ENCODE measurements at places on chromosomes 5 and 9. TPM values are rescaled to one million over a fixed set of nuclear protein-coding genes. Genes with fewer than 3 reads are reported as not detected.
A peak's percentile ranks its signal among the peaks of the same experiment; 100 is the strongest.

GRCh38 chr5:156126716-156127115 is 200.2 kb upstream of the SGCD start:
- DNase-seq, result no peak
- H3K4me3 ChIP-seq, result no peak overlapping the region
- peaks cover 2% of the 10 kb centered on the region for H3K27me3 ChIP-seq
- H3K27ac ChIP-seq, result no peak overlapping the region
- no peaks in the 10 kb centered on the region for H3K36me3 ChIP-seq

DNA sequence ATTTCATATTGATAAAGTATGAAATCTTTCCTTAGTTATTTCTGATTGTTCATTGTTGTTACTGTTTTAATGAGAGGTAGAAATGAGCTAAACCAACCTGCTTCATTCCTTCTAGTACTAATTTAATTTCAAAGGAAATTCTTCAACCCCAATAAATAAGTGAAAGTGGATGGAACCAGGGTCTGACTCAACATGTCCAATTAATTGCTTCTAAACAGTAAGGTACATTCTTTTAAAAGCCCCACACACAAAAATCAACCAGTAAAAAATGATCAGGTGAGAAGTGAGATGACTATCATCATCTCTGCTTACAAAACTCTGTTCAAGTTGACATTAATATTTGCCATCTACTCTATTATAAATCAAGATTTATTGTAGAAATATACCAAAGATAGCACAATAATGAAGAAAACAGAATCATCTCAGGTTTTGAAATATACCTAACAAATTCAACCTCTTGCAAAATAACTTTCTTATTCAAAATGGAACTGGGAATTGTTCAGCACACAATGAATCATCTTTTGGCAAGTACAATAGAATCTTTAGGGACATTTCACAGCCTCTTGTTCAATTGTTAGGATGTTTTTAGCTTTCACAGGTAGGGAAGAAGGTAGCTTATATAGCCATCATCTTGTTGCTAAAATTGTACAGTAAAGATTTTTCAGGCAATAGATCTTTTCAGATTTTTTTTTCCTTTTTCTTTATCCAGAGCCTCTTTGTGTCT is 114.5 kb downstream of the RPS23 start:
- H3K27ac ChIP-seq, result no peak overlapping the region
- H3K27me3 ChIP-seq, result no peaks in the 10 kb centered on the region
- H3K4me1 ChIP-seq, result peaks cover 8% of the 10 kb centered on the region

DNA sequence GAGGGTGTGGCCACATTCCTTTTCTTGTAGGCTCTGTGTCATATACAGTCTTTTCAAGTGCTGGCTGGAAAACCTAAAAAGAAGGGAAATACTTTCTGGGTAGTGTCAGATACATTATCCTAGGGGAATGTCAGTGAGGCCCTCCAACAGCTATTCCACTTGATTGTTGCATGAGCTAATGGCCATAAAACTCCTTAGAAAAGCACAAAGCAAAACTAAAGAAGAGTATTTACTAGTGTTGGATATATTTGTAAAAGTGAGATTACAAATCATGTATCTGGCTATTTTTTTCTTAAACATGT is 829 bp downstream of the ANXA1 start:
- no peaks in the 10 kb centered on the region for H3K27me3 ChIP-seq
- peaks cover 79% of the 10 kb centered on the region for H3K4me1 ChIP-seq
- peak overlapping the region; percentile 93 for H3K27ac ChIP-seq
- H3K36me3 ChIP-seq, result peaks cover 6% of the 10 kb centered on the region
- DNase-seq, result no peak
- H3K4me3 ChIP-seq, result peak overlapping the region; percentile 71

The SLC6A18 gene
- not detected for total RNA-seq

The SYNPO gene
- total RNA-seq, result 0.22 TPM

DNA sequence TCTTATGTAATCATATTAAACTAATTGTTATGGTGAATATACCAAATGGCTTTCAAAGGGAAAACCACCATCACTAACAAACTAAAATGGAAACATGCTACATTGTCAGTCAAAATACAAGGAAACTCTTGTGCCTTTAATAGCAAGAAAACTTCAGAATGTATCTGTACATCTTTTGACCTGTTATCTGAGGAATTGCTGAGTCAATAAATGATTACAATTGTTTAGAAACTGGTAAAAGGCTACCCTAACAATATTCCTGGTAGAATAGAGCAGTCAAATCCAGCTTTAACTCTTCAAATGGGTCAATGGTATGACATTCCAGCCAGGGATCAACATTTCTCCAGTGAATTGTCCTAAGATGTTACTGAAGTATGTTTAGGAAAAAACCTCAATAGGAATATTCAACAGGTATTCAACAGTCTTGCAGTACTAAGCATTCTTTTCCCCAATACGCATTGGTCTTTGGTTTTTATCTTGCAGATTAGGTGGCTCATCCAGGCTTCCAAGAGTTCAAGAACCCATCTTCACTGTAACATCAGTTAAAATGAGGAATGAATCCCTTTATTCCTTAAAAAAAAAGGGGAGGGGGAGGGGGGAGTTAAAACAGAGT is 52.4 kb downstream of the CSNK1A1 start:
- H3K4me1 ChIP-seq, result no peaks in the 10 kb centered on the region
- H3K27ac ChIP-seq, result no peak overlapping the region
- no peaks in the 10 kb centered on the region for H3K27me3 ChIP-seq
- H3K36me3 ChIP-seq, result peaks cover 33% of the 10 kb centered on the region

DNA sequence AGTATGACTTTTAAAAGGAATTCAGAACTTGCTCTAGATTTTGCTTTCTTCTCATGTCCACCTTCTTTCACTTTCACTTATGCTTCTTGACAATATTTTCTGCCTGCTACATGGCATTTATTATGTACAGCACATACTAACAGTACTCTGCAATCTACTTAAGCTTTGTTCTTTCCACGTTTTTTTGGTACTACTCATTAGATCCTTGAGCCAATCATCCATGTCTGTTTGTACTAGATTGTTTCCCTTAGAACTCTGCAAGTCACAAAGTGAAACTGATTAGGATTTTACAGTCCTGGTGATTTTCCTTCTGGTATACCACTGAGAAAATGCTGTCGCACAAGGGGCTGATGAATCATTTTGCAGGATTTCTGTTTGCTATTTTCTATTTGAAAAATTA is 78.3 kb downstream of the PARP8 start:
- H3K27me3 ChIP-seq, result no peaks in the 10 kb centered on the region
- peak overlapping the region; percentile 73 for H3K4me3 ChIP-seq
- DNase-seq, result no peak
- peaks cover 66% of the 10 kb centered on the region for H3K4me1 ChIP-seq

The SERF1A gene
- total RNA-seq, result 6.8 TPM

The PCDHB9 gene
- total RNA-seq, result not detected

The CER1 gene
- total RNA-seq, result not detected

The SLC24A2 gene
- not detected for total RNA-seq

DNA sequence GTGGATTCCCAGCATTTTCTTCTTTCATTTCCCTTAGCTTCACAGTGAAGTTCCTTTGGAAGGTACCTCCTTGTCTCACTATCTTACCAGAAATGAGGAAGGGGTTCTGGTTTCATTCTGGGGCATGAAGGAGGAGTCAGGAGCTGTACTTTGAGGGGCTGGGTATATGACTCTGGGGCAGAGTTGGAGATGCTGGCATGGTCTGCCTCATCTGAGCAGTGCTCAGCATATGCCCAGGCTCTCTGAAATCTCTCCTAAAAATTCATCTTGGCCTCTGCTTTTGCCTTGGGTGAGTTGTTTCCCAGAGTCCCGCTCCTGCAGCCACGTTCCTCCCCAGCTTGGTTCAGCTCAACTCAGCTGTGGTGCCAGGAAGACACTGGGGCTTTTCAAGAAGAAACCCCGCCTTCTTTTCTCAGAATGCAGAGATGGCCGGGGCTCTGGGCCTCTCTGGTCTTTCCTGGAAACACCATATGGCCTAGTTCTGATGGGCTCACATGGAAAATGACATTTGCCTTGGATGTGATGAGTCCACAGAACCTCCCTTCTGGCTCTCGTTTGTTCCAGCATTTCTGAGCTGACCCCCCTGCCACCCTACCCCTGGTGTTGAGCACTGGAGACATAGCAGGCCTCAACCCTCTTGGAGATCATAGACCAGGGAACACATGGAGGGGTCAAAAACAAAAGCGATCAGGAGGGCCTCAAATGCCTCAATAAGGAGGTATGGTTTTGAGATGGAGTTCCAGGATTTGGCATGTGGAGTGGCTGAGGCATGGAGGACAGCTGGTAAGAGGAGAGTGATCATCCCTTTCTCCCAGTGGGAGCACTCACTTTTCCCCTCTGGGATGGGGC is 12.0 kb upstream of the TGFBR1 start:
- peaks cover 31% of the 10 kb centered on the region for H3K4me1 ChIP-seq
- H3K36me3 ChIP-seq, result no peaks in the 10 kb centered on the region
- H3K27ac ChIP-seq, result peak overlapping the region; percentile 95
- H3K4me3 ChIP-seq, result peak overlapping the region; percentile 45

DNA sequence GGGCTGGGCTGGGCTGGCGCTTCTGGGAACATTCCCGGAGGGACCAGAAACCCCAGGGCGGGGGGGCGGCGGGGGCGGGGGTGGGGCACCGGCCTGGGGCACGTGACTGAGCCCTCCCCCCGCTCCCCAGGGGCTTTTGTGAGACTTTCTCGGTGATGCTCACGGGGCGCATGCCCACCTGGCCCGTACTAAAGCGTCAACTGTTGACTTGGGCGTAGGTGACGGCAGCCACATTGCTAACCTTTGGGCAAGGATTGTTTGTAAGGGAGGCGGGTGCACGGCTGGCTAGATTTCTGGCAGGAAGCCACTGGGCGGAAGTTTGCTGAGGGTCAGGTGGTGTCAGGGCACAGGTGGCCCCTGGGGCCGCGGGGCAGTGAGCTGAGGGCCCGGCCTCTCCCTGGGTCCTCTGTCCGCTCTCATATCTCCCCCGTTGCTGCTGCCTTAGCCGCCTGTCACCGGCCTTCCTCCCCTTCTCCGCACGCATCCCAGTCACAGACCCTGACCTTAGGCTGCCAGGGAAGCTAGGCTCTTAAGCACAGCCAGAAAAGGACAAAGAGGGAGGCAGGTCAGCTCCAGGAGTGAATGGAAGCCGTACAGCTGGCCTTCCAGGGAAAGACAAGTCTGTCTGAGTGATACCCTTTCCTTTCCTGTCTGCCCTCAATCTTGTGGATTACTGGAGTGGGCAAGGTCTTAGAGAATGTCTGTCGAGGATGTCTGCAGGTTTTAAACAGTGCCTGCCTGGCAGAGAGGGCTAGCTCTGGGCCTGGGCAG is 812 bp downstream of the CACFD1 start:
- H3K36me3 ChIP-seq, result no peaks in the 10 kb centered on the region
- H3K4me1 ChIP-seq, result peaks cover 8% of the 10 kb centered on the region
- peak; percentile 66 for DNase-seq
- peak overlapping the region; percentile 72 for H3K27ac ChIP-seq

DNA sequence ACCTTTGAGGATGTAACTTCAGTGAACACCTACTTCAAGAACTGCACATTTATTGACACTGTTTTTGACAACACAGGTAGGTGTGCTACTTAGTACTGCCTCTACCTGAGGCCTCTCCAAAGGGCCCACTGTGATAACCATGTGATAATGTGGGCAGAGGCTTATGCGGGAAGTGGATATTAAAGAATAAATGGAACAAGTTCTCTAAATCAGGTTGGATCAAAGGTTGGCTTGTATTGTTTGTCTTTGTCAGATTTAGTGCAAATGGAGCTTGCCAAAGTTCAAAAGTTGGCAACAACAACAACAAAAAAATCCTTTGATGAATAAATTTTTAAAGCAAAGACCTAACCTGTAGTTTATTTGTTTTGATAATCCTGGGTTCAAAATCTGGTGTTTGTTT is 104.2 kb upstream of the IQGAP2 start:
- peaks cover 14% of the 10 kb centered on the region for H3K4me1 ChIP-seq
- no peak for DNase-seq
- H3K27me3 ChIP-seq, result no peaks in the 10 kb centered on the region
- no peak overlapping the region for H3K4me3 ChIP-seq
